ENCODE measurements at places on chromosomes 2 and 18.

GRCh38 chr18:59909289-59910036 is 9.7 kb downstream of the PMAIP1 start:
- no peak for DNase-seq

DNA sequence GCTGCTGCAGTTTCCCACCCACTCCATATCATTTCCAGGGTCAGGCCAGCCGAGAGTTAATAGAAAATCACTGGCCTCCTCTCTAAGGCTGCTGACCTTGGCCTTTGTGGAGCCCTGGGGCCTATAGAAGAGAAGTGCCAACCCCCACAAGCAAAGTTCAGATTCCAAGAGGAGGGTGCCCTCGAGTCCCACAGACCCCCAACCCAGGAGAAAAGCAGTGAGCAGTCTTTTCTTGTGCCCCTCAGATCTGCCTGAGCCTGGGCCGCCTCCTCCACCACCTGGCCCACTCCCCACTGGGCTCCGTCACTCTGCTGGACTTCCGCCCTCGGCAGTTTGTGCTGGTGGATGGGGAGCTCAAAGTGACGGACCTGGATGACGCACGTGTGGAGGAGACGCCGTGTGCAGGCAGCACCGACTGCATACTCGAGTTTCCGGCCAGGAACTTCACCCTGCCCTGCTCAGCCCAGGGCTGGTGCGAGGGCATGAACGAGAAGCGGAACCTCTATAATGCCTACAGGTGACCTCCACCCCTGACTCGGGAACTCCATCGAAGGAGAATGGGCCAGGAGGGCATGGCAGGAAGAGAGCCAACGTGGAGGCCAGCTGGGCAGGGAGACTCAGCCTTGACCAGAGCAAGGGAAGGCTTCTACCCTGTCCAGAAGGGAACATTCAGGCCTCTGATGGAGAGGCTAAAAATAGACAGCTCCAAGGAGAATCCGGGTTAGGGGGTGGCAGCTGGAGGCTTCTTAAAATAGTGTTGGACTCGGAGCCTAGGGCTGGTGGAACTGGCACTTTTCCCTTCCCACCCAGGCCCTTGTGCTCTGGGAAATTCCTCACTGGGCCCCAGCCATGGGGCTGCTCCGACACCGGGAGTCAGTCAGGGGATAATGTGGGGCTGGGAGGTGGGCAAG is 6.2 kb downstream of the PKDCC start:
- no peak for DNase-seq

- DNase-seq = no peak
Measured at GRCh38 chr2:191012346-191012745, 1.6 kb downstream of the STAT1 start.

- no peak for DNase-seq
Measured at GRCh38 chr2:150983314-150983897, 278.3 kb downstream of the RBM43 start.

GRCh38 chr2:28930205-28930604 is 35.7 kb downstream of the WDR43 start:
- DNase-seq = no peak

DNA sequence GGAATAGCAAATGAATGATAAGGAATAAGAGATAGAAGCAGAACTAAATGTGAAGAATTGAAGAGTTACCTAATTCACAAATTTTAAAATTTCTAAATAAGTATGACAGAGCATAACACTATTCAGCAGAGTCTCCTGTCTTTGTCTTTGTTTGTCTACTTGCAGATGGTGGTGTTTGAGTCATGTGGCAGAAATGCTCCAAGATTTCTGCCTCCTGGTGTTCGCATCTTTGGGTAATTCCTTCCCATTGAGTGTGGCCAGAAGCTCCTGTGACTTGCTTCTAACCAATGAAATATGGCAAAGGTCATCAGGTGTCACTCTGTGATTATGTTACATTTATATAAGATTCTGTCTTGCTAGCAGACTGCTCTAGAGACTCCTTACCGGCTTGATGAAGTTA is 45.6 kb upstream of the GALNT3 start:
- DNase-seq = no peak

DNA sequence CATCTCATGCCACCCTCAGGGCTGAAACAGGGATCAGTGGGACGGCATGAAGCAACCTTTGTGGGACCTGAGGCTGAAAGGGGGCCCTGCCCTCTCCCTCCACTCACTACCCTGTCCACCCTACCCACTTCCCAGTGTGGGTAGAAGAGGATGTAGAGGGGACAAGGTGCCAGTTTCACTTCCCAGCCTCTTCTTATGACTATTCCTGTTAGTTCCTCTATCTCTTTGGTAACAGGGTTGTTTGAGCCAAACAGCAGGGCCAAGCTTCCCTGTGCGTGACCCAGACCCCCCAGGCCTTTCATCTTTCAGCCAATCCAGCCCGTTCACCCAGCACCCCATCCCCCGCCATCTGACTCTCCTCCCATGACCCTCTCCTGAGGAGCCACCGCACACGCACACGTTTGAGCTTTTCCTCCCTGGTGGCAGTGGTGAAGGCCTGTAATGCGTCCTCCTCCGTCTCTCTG is 82.3 kb downstream of the STPG4 start:
- no peak for DNase-seq

- DNase-seq = peak; percentile 52
Measured at GRCh38 chr2:100891906-100892642, 72.1 kb downstream of the NPAS2 start.

DNA sequence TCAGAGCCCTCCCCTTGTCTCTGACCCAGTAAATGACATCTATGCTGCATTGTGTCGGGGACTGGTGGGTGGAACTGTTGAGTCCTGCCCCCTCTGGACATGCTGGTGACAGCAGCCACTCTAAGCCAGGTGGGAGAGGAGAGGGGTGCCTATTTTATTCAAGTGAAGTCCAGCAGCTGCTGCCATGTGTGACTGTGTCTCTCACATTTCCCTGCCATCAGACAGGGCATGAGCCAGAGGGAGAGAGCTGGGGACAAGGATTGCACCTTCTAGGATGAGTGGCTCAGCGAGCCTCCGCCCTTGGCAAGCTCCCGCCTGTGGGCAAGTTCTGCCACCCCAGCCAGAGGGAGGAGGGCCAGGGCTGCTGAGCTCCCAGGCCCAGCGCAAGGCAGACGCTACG is 13.7 kb downstream of the NGEF start:
- no peak for DNase-seq

GRCh38 chr2:227363756-227364155 is 15.3 kb downstream of the TM4SF20 start:
- no peak for DNase-seq

GRCh38 chr2:24359129-24360049 is 947 bp downstream of the ITSN2 start:
- no peak for DNase-seq

- no peak for DNase-seq
Measured at GRCh38 chr18:56615738-56616520, 22.5 kb downstream of the TXNL1 start.

DNA sequence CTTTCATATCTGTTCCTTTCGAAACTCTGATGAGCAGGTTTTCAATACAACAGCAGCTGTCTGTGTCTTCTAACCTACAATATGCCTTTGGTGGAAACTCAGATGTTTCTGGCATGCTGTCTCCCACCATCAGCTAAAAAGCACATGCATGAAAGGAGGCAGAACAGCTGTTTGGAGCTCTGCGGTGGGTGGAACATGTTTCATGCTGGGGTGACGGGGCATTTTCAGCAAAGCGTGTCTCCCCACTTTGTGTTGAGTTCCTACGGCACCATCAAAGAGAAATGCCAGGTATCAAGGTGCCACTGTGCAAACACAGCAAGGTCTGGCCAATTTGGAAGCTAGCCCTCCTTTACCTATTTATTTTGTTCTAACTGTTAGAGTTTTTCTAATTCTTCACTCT is 290.1 kb downstream of the CLIP4 start:
- DNase-seq = no peak

- no peak for DNase-seq
Measured at GRCh38 chr2:190978389-190979053, 35.5 kb downstream of the STAT1 start.

DNA sequence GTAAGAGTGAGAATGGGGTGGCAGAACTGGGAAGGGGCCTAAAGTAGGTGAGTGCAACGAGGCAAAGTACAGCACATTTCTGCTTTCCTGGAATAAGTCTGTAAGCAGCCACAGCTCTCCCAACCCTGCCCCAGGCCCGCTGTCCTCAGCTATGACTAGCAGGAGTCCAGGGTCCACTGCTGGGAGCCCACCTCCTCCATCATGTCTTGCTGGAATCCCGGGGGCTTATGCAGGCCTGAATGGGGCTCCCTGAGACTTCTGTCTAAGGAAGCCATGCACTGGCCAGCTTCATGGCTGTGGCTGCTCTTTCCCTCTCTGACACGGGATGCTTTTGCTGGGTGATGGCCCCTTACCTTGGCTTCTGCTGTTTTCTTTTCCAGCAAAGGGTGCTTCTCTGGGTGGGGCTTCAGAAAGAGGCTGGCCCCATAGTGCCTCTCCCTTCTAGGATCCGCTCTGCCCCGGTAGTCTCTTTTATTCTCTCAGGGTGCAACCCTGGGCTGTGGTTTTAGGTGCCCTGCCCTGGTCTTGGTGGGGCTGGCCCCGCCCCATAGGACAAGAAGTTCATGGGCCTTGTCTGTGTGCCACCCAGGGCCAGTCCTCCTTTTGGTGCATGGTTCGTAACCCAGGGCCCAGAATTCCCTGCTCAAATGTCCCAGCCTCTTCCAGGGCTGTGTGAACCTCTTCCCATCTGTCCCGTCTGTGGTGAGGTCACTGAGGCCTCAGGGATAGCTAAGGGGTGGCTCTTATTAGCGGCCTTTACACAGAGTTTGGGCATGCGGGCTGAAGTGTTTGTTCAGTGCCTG is 33.8 kb upstream of the POLE4 start:
- DNase-seq = no peak

DNA sequence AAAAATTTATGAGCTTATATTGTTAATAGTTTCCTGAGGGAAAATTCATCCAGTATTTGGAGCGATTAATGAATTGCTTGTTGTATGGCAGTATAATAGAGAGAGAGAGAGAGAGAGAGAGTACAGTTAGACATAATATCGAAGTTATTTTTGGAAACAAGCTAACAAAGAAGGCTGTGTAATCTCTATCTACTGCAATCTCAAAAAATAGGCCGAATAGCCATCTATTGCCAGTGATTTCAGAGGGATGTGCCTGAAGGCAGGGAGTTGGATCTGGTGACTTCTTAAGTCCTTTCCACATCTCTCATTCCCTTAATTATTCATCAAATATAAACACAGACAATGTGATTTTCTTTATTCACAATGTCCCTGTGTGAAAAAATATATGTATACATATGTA is 433.1 kb upstream of the RAB12 start:
- DNase-seq = no peak

DNA sequence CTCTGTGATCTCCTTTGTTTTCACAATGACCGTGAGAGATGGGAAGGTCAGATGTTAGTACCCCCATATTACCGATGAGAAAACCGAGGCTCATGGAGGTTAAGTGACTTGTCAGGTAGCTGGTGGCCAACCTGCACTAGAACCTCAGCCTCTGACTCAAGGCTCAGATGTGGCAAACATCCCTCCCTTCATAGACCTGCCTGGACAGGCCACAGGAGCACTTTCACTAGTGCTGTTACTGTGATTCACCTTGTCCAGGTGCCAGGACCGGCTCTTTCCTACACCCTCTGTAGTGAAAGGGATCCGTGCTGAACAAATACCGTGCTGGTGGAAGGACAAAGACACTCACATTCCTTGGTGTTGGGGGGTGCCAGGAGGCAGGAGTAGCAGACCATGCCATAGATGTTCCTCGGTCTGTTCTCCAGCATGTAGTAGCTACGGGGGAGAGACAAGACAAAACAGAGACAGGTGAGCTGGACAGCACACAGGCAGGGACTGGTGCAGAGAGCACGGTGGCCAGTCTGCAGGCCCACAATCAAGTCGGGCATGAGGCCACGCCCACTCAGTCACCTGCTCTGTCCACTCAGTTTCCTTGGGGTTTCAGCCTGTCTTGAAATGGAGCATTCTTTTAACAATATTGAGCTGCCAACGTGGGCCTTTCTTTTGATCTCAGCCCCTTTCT is 65.9 kb downstream of the EDAR start:
- no peak for DNase-seq

DNA sequence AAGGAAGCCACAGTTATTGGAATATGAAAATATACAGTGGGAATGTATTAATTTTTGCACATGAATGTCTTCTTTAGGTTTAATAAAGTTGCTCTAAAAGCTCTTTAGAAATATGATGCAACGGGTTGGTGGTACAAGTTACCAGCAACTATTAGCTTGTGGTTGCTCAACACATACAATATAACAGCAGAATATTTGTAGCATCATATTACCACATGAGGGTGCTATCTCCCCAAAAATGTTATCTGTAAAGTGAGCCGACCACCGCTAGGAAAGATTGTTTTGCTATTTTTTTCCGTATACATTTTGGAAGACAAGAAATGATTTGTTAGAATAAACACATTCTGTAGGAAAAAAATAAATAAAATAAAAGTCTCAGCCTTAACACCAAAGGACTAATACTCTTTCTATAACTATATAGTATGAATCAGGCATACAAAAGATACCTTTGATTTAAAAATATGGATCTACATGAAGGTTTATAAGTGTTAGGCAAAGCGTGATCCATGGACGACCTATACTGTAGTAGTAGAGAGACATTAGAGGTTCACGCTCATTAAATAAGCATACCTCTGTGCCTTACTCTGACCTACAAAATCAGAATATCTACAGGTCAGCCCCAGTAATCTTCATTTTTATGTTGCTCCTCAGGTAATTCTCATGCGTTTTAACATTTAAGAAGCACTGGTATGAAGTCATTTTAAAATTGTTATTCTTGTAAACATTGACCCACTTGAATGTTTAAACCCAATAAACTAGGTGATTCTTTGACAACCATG is 1110.6 kb upstream of the ACVR2A start:
- DNase-seq = no peak

DNA sequence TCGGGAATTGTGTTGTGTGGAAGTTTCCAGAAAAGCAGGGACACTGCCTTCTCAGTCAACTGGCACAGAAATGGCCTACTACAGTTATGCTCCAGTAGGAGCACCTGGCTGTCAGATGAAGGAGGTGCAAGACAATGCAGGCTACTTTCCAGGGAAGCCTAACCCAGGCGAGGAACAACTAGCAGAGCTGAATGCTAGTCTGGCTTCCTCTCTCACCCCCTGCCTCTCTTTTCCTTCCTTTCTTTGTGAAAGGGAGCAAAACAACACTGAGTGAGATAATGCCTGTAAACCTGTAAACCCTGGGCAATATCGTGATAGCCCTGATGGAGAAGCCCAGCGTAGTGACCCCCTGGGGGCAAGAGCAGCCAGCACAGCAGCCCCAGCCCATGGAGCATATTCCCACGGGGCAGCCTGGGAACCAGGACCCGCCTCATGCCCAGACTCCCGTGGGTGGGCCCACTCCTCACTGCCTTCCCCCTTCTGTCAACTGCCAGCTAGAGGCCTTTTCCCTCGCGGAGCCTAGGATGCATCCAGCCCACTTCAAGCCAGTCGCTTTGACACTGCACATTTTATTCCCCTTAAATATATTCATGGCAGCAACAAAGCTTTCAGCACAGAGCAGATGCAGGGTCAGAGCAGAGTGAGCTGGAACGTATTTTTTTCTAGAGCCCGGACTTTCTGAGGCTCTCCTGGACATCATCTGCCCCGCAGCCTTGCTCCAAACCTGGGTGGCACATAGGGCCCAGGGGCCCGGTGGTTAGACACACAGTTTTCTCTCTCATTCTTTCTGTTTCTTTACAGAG is 77.0 kb downstream of the PDCL3 start:
- no peak for DNase-seq
